Hypothalamus (tissue), 51 donors: ENCODE measurements at places on chromosomes 6 and 20.

GRCh38 chr6:4712291-4712690 is 63.9 kb upstream of the CDYL start:
- DNase-seq, result no peak

DNA sequence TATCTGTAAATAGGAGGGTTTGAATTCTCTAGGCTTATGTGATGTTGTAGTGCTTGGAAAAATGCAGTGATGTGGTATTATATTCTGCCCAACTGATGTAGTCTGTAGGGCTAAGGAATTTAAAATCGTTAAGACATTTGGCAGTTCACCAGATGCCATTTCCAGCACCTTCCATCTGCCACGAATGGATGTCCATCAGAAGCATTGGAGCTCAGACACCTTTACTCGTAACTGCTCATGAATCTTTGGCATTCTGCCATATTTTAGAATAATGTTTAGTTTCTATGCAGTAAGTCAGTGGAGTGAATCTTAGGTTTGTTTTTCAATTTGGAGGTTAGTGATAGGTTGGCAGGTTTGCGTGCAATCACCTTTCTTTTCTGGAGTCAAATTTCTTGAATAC is 2.4 kb upstream of the SYTL3 start:
- no peak for DNase-seq

DNA sequence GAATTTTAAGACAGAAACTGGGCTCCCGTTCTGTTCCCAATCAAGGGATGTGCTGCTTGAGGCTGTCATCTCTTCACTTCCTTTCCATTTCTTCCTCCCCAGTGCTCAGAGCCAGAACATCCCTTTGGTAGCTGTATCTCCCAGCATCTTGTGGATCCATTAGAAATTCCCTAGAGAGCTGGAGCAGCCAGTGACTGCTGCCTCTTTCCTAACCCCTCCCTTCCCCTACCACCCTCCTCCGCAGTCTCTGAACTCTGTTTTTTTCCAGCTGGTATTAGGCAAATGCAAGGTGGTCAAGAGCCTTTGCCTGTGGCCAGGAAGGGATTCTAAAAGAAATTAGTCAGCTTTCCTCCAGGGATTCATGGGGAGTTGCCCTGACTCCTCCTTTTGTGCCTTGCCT is 208.0 kb downstream of the EYA2 start:
- no peak for DNase-seq

DNA sequence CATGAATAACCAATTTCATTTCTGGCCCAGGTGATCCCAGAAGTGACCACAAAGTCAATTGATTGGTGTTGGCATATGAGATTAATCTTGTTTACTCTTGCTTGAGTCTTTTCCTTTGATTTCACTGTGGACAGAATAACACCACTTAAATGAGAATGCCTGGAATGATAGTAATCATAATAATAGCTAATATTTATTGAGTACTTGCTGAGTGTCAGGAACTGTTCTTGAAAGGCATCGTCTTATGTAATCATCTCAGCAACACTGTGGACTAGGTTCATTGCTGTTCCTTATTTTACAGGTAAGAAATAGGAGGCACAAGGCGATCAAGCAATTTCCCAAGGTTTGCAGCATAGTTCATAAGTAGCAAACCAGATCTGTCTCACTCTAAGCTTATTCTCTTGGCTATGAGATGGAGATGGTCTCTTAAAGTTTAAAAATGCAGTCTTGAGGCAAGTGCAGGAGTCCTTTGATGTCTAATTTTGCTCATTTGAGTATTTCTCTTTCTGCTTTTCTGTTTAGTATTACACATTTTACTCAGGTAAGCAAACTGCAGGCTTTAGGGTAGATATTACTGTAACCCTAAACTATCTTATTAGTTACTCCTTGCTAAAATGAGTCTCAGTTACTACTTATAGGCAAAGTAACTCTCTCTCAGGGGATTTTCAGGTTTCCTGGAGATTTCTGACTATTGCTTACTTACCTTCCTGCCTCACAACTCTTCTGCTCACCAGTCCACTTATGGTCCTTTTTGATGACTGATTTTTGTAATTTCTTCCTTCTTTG is 6.3 kb downstream of the ADGRG6 start:
- DNase-seq, result no peak

DNA sequence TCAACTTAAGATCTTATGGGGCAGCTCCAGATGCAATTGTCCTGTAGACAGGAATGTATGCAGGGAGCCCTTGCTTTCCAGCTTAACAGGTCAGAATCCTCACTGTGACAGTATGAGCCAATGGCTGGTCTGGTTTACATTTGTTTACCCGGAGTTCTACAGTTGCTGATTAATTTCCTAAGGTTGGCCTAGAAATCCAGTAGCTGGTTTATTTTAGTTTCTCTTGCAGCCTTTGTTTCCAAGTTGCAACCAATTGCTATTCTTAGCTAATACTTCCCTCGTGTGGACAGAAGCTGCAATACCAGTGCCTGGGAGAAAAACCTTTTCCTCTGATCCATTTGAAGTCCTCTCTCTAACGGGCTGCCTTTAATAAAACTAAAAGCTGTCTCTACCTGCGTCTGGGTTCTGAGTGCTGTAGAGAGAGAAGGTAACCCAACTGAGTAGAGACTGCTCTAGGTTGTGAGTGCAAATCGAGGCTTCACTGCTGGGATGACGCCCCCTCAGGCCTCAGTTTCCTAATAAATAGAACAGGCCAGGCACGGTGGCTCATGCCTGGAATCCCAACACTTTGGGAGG is 45.9 kb downstream of the ZNF217 start:
- DNase-seq, result no peak

DNA sequence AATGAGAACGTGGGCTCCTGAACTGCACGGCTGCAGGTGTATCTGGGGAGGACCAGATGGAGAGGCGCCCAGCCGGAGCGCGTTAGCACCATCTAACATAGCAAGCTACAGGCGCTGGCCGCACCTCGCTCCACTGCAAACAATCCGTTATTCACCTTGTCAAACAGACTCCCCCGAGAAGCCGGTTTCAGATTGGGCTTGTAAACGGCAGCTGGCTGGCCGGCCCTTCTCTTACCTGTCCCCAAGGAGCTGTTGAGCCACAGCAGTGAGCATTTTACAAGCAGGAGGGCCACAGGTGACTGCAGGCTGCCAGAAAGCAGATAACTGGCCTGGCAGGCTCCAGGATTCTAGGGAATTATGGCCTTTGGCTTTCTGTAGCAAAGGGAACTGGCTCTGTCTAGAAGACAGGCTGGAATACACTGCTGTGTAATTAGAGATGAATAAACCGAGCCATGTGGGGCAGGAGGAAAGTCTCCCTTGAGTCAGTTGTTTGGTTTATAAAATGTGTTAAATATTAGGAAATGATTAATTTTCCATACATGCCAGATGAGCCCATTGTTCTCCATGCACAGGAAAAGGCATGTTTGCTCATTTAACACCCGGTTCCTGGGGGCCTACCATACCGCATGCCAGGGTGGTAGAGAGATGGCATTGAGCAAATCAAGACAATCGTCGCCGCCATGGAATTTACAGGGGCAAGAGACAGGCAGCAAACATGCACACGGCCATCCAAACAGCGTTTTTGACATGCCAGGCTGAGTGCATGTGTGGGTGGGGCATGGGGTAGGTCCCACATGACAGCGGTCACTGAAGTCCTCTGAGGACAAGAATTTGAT is 159.3 kb downstream of the NFATC2 start:
- no peak for DNase-seq

DNA sequence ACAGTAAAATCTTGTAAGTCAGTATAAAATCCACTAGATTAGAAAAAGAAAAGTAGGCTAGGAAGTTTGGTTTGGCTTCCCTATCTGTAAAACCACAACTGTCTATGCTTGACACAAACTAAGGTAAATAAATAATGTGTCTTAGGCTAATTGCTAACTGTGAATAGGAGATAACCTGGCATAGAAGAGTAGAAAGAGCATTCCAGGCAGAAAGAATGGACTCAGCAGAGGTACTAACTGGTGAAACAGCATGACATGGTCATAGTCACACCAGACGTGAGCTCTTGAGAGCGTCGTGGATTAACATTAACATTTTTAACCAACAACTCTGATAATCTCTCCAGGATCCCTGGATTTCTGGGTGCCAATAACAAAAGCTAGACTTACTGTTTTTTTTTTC is 8.7 kb upstream of the WTAP start:
- no peak for DNase-seq

DNA sequence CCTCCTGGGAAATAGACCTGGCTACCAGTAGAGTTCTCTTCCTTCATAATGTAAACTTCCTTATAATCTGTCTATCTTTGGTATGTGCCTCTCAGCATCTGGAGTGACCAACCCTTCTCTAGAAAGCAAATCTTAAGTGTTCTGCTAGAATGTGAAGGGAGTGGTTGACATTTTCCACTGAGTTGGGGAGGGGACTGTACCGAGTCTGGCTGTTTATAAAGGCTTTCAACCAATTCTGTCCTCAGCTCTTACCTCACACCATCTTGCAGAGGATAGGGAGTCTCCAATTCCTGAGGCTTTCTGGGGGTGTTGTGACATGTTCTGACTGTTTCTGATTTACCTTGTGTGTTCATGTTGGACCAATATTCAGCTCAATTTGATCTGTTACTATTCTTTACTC is 39.6 kb downstream of the FAM217A start:
- DNase-seq, result no peak

DNA sequence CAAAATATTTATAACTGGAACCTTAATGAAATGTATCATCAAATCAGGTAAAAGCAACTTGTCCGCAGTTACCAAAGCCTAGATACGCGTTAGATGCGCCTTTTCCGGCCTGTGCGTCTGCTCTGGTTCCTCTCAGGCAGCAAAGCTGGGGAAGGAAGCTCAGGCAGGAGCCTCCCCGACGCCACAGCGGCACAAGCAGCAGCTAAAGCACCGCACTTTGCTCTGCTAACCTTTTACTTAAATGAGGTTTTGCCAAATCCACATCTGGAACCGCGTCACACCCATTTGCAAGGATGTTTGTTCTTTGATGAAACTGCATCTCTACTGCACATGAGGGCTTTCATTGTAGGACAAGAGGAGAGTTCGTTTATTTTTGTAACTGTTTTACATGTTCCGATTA is 36.8 kb downstream of the THBS2 start:
- no peak for DNase-seq

DNA sequence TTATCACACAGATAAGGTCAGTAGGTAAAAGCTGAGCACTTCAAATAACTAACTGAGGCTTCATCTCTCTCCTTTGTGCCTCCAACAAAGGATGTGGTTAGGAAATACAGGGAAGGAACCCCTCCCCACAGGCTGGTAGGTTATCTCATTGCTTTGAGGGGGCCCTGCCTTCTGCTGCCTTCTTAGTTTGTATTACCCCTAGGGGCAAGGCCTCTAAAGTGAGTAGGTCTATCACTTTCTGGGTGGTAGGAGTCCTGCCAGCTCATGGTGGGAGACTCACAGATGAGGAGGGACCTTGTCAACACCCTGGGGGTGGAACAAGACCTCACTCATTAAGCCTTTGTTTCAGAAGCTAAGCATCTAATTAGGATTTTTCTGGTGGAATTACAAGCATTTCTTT is 34.6 kb downstream of the EDN1 start:
- no peak for DNase-seq
